ENCODE measurements at places on chromosomes 3 and 15.

DNA sequence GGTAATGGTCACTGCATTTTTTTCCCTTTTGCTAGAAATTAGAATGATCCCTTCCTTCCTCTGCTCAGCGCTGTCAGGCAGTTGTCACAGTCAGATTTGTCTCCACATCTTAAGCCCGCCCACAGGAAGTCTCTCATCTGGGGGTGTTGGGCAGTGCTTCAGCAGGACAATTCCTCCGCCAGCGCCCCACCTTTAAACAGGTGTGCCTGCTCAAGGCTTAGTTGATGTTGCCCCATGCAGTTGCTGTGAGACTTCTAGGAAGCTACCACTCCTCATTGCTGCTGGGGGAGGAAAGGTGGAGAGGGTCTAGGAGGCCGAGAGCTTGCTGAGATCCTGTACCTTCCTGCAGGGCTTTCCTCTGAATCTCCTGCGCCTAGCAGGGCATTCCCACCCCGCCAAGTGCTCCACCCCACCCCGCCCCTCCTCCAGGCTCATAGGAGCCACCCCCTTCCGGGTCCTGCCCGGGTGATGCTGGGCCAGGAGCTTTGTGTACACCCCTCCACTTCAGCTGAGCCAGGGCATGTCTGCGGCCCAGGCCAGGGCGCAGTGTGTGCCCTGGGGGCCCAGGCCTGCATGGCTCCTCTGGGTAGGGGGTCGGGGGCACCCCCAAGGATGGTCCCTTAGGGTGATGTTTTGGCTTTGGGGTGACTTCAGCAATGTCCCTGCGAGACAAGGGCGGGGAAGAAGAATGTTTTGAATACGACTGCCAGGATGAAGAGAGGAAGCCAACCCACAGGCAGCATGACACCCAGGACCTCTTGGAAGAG, 68.7 kb downstream of the TRAK1 start:
- no peak for DNase-seq

- no peak for DNase-seq
Observed at GRCh38 chr3:27971600-27971999, 249.5 kb upstream of the EOMES start.

DNA sequence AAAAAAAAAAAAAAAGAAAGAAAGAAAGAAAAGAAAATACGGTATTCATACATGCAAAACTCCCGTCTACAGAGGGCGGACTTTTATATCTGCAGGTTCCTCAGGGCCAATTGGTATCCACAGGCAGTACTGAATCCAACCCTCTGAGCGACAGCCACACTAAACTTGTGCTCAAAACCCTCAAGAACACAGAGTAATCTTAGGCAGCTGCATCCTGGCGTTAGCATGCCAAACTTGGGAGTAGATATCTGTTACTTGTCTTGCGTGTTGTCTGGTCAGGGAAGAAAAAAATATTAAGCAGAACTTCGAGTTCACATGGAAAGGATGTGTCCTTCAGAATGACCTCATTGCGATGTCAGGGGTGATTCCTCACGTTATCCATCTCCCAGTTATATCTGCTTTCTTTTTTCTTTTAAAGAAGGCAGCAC, 12.8 kb downstream of the SNAP23 start:
- no peak for DNase-seq

GRCh38 chr3:37301980-37302708, 127.8 kb upstream of the LRRFIP2 start:
- DNase-seq: no peak

GRCh38 chr15:41792000-41792637, 17.8 kb downstream of the MAPKBP1 start:
- no peak for DNase-seq

DNA sequence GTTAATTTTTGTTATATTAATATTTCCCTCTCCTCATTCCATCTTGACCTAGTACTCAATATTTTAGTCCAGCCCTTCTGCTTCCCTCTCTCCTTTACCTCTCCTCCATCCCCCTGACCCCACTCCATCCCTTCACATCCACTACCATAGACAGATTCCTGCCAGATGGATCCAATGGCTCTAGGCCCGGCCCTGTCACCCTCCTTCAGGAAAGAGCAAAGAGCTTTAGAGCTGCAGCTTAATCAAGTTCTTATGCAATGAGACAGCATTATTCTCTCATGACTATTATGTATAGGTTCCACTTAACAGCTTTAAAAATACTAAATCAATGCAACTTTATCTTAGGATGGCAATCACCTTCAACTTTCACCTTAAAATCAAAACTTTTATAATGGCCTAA, 200.7 kb upstream of the TTC14 start:
- no peak for DNase-seq

DNA sequence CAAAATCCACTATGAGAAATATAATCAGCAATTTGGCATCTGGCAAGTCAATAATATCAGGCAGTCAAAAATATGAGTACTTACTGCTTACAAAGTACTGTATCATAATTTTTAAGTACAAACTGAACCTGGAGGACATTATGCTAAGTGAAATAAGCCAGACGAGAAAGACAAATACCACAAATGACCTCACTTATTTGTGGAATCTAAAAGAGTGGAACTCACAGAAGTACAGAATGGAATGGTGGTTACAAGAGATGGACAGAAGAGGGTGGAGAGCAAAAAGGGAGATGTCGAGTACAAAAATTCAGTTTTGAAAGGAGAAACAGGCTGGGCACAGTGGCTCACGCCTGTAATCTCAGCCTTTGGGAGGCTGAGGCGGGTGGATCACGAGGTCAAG, 12.4 kb downstream of the PCYT1A start:
- DNase-seq: no peak

DNA sequence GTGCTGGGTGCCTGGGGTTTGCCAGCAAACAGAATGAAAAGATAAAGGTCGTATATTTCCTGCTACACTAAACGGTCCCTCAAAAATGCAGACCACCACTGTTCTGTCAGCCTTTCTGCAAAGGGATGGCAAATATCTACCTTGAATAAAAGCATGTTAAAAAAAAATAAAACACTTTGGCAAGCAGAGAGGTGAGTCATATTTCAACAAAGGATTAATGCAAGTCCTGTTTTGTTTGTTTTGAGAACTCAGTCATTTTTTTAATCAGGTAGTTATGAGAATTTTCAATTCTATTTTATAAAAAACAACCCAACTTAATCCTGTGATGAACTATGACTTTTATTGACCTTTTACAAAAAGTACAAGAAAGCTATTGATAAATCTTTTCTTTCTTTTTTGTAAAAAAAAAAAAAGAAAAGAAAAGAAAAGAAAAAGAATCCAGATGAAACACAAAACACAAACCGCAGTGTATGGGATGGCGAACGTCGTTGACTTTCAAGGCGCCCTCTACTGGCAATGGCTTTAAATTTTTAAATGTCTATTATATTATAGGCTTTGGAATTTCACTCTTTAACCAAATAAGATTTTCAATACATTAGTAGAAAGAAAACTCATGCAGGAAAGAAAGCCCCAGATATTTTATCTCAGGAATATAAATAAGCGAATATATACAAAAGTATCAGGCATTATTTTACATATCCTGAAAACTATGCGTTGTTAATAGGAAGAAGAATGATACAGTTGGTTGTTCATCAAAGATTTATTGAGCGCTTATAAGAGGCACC, 87.8 kb downstream of the NCEH1 start:
- DNase-seq: peak; percentile 14

DNA sequence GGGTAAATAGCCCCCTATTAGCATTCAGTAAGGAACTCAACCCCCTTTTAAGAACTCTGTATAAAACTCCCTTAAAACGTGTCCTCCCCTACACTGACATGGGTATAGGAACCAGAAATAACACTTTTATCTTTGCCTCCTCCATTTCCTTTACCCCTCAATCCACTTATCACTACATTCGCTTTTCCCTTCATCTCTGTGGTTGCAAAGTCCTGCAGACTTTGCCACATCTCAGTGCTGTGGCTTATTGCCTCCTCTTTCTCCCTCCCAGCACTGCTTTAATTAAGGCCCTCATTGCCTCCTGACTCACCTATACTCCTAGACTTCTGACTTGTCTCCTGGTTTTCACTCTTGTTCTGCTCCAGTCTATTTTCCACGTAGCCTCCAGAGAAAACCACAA, 94.3 kb upstream of the GADL1 start:
- no peak for DNase-seq

GRCh38 chr3:183268366-183268765, 15.3 kb downstream of the B3GNT5 start:
- DNase-seq: no peak

DNA sequence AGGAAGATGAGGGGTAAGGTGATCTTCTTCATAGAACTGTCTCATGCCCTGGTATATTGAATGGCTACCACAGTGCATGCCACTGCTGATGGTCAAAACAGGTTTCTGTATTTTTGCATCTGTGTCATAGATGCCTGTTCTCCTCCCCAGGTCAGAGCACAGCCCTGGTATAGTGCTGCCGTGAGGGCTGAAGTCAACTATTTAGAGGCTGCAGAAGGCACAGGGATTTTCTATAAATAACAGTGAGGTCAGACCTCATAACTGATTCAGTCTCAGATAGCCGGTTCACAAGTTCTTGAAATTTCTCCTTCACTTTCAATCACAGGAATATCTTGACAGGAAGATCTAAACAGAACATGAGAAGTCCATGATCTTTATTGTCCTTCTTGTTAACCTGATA, 99.2 kb upstream of the NUDT16 start:
- DNase-seq: no peak

GRCh38 chr3:67516496-67516895, 137.9 kb downstream of the SUCLG2 start:
- no peak for DNase-seq

GRCh38 chr15:41915255-41915994, 21.6 kb upstream of the SPTBN5 start:
- DNase-seq: no peak

DNA sequence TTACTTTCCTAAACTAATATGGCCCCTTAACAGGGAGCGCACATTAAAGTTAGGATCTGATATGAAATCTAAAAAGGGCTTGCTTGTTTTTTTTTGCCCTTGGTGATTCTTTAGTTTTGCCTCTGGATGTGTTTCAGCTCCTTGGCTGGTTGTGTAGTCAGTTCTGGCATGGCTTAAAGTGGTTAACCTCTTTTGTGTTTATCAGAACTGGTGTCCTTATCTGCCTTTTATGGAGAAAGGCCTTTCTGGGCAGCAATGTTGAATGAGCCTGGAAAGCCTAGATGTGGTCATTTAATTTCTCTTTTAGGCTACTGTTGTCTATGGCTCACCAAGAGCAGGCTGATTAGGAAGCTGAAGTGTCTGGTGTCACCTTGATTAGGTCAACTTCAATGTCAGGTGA, 254.5 kb upstream of the ROPN1 start:
- DNase-seq: no peak

GRCh38 chr3:161197855-161198850, 23.0 kb upstream of the NMD3 start:
- DNase-seq: no peak

DNA sequence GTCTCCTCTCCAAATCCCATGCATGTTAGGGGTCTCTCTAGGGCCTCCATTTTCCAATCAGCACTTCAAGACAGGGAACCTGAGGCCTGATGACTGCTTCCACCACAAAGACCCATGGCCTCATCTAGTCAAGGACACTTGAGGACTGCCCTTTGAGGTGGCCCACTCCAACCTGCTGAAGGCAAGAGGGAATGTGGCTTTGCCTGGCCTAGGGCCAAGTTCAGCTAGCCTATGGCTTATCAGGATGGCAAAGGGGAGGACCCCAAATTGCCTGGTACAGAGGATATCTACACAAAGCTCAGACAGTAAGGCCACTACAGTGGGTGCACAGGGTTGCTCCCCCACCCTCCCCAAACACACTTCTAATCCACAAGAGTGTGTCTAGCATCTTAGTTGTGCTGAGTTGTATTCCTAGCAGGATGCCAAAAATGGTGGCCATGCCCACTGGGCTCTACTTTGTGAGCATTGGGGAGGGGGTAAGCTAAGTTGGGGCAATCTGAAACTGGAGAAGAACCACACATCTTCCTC, 10.0 kb upstream of the GRAMD2A start:
- DNase-seq: no peak

DNA sequence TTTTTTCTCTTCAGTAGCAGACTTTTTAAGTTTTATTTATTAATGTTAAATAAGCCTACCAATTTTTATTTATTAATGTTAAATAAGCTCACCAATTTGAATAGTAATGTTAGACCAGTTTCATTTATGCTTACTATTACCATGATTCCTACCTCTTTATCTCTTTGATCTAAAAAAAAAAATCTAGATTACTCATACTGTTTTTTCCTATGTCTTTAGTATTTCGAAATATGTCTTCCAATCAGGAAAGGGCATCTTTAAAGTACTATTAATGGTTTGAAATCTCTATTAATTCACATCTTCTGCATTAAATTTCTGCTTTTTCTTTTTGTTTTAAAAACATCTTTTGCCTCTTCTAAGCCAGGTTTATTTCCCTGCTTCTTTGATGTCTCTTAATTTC, 27.5 kb upstream of the MAPKBP1 start:
- no peak for DNase-seq

- no peak for DNase-seq
Observed at GRCh38 chr15:43893956-43894355, 67.2 kb downstream of the WDR76 start.

DNA sequence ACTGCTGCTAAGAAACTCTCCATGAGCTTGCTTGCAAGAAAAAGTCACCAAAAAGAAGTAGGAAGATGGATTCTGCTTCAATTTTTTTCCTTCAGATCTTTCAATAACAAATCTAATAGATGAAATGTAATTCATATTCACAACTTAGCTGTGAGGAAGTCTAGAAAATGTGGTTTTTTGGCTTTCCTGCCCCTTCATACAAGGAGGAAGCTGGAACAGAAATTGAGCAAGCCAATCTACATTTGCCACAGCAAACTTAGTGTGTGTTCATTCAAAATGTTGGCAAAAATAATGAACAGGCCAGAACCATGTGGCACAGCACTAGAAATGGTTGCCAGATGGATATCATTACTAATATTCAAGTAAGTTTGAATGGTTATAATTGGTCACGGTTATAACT, 93.2 kb upstream of the NEDD4 start:
- DNase-seq: no peak

GRCh38 chr15:93819826-93820225, 411.5 kb upstream of the MCTP2 start:
- no peak for DNase-seq

DNA sequence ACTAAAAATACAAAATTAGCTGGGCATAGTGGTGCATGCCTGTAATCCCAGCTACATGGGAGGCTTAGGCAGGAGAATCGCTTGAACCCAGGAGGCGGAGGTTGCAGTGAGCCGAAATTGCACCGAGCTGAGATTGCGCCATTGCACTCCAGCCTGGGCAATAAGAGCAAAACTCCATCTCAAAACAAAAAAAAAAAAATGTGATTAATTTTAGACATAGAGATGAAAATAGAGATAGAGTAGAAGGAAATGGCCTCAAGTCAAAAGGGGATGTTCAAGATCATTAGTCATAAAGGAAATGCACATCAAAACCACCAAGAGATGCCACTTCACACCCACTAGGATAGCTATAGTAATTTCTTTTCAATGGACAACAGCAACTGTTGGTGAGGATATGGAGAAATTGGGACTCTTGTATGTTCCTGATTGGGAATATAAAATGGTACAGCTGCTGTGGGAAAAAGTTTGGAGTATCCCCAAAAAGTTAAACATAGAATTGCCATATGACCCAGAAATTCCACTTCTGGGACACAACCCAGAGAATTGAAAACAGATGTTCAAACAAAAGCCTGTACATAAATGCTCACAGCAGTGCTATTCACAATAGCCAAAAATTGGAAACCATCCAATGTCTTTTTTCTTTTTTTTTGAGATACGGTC, 55.4 kb downstream of the ABHD2 start:
- no peak for DNase-seq

Data from stimulated activated CD8-positive, alpha-beta memory T cell treated with anti-CD3 and anti-CD28 coated beads, Interleukin-2, amount 100 ng/mL, for 1 hour (primary cell).